ENCODE measurements at places on chromosomes 1 and 21.

- DNase-seq: no peak
These were observed 245.0 kb downstream of the USH2A start for GRCh38 chr1:216178281-216178680.

DNA sequence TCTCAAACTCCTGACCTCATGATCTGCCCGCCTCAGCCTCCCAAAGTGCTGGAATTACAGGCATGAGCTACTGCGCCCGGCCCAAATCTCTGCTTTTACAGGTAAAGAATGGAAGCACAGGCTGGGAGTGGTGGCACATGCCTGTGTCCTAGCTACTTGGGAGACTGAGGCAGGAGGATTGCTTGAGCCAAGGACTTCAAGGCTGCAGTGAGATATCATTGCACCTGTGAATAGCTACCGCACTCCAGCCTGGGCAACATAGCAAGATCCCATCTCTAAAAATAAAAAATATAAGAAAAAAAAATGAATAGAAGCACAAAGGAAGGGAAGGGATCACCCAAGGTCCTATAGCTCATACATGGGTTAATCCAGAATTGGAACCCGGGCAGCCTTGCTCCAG is 15.0 kb downstream of the ALPL start:
- DNase-seq: no peak

GRCh38 chr1:81547261-81547911 is 253.3 kb upstream of the ADGRL2 start:
- DNase-seq: no peak

- no peak for DNase-seq
These were observed 26.9 kb downstream of the UCK2 start for GRCh38 chr1:165854101-165854845.

DNA sequence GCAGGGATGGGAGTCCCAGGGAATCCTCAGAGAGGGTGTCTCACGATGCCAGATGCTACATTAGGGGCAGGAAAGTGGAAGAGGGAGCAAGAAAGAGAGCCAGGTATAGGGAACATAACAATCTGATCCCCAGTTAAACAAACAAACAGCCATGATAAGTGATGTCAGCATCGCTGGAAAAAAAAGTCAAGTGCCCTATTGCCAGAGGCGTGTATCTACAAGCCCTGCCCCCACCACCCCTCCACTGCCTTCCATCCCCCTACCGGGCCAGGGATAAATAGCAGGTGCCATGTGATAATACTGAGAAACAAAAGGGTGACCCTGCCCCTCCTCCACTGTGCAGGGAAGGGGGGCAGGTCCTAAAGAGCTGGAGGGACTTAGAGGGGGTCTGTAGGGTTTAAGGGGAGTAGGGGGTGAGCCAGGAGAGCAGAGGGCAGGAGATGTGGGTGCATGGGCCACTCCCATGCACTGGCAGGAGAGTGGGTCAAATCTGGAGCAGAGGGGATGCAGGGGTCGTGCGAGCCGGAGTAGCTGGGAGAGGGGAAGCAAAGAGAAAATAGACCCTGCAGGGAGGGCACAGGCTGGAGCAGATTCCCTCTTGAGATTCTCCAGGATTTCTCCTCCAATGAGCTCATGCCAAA is 3.4 kb downstream of the SLC26A9 start:
- peak; percentile 11 for DNase-seq

GRCh38 chr1:147627435-147628110 is 42.8 kb downstream of the ACP6 start:
- no peak for DNase-seq

DNA sequence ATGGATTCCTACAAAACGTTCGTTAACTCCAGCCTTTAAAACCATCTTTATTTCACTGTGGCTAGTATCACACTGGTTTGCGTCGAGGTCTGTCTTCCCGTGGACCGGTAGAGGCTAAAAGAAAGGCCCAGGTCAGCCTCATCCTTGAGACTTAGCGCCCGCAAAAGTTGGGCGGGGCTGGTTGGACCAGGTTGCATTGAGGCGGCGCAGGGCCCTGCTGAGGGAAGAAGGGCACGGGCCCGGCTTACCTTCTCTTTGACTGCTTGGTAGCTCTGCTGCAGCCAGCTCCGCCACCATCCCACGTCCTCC is 455 bp downstream of the BSDC1 start:
- DNase-seq: no peak

DNA sequence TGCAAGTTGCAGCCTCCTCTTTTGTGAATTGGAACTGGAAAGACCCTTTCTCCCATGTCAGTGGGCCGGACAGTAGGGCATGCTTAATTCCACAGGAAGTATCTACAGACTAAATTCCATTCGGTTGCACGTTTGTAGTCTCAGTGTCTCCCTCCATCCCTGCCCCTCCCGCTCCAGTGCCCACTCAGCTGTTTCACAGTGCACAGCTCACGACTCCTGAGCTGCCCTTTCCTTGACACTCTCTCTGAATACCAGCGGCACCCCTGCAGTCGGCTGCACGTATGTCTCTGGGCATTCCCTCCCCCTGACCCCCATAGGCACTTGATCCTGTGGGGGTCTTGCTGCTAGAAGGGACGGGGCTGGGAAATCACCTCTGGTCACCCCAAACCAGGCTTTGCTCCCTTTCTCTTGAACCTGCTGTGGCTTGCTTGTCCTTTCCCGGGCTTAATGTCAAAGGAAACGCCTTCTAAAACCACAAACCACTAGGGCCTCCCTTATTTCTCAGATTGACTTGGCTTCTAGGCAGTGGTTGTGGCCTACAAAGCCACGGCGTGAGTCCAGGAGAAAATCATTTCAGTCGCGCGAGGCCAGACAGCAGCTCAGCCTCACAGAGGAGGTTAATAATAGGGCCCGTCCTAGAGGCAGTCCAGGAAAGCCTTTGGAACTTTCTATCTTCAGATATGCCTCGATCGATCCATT is 365.3 kb upstream of the PROX1 start:
- no peak for DNase-seq

- DNase-seq: no peak
These were observed at the start of gene CHRM3 for GRCh38 chr1:239386453-239387303. Gene CHRM3 (plus strand): TSS chr1:239386568. CDS start chr1:239907452, 520,884 bp downstream.

GRCh38 chr1:167440345-167440744 is 78.0 kb downstream of the CD247 start:
- no peak for DNase-seq

GRCh38 chr1:205374210-205375078 is 17.7 kb upstream of the KLHDC8A start:
- no peak for DNase-seq

GRCh38 chr1:59139396-59139795 is 157.5 kb upstream of the FGGY start:
- DNase-seq: no peak

GRCh38 chr1:153985341-153985912 is 712 bp downstream of the RAB13 start:
- no peak for DNase-seq

DNA sequence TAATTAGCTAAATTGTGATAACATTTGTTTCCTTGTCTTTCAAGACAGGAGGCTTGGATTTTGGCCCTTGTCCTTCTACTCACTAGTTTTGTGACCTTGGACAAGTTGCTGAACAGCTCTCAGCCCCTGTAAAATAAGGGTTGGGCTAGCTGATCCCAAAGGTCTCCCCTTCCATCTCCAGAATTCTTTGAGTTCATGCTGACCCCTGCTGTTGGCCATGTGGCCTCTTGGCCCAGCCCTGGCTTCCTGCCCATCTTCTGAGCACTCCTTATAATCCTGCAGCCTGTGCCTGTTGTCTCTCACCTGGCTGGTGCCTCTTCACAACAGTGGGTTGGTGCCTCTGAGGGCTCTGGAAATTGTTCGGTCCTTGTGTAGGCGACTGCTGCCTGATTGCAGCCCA is 10.1 kb downstream of the PTGFRN start:
- peak; percentile 25 for DNase-seq

DNA sequence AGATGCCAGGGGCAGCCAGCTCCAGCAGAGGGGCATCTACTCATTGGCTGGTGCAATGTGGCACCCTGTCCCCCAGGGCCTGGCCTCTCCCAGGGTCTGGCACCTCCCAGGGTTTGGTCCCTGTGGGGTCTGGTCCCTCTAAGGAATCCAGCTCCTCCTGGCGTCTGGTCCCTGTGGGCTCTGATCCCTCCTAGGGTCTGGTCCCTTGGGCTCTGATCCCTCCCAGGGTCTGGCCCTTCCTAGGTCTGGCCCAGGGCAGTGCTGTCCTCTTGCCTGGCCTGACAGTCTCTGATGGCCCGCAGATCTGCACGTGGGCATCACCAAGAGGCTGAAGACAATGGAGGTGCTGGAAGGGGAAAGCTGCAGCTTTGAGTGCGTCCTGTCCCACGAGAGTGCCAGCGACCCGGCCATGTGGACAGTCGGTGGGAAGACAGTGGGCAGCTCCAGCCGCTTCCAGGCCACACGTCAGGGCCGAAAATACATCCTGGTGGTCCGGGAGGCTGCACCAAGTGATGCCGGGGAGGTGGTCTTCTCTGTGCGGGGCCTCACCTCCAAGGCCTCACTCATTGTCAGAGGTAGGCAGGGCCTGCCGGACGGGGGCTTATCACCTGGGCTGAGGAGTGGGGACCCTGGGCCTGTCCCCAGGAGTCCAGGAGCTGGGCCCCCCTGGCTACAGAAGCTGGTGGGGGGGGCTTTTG is 73.9 kb downstream of the OBSCN start:
- DNase-seq: no peak

DNA sequence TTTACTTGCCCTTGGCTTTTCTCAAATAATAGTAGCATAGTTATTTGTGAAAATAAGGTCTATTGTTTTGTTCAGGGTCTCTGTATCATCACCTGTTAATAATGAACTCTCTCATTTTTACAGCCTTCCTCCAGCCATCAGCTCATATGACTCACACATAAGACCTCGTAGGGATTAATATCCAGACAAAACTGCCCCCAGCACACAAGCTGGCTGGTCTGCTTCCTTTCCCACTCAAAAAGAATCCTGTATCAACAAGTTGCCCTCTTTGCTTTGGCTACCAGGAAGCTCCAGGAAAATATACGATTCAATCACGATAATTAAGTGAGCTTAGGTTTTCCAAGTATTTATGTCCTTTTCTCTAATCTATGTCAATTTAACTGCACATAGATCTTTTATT is 119.2 kb downstream of the DMRTB1 start:
- DNase-seq: no peak

- DNase-seq: no peak
These were observed 44.1 kb downstream of the NPHP4 start for GRCh38 chr1:5947978-5948680.

DNA sequence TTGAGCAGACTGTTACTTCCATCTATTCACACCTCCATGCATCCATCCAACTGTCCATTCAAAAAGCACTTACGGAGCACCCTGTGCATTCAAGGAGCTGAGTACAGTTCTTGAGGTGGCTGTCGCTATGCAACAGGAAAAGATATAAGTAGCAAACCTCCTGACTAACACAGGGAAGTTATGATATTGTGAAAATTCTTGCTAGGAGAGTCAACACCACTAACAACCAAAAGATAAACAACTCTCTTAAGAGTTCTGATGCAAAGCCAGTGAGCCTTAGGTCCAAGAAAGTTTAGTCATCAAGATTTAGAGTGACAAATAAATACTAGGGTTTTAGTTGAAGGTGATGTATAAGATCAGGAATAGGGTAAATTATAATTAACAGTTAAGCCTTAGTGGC is 44.5 kb upstream of the TRIM45 start:
- no peak for DNase-seq

DNA sequence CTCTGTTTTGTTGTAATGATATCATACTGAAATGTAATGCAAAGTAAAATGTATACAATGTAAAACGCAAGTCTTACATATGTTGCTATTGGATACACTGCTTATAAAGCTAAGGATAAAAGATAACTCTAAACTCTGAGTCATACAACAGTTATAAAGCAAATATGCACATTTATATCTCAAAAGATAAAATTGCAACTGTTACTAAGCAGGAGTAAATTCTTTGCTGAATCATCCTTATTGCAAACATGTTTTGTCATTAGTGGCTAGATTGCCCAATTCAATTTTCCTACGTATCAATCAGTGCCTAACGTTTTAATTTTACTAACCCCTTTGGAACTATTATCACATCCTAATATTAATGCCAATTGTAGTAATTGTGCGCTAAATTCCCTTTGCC is 762.9 kb downstream of the LTN1 start:
- DNase-seq: no peak

GRCh38 chr1:78383923-78384322 is 106.9 kb upstream of the PTGFR start:
- no peak for DNase-seq

Data from NCI-H524 treated with DMSO at 0.1 percent for 48 hours (cell line).